ENCODE measurements at places on chromosomes 5 and 9.

DNA sequence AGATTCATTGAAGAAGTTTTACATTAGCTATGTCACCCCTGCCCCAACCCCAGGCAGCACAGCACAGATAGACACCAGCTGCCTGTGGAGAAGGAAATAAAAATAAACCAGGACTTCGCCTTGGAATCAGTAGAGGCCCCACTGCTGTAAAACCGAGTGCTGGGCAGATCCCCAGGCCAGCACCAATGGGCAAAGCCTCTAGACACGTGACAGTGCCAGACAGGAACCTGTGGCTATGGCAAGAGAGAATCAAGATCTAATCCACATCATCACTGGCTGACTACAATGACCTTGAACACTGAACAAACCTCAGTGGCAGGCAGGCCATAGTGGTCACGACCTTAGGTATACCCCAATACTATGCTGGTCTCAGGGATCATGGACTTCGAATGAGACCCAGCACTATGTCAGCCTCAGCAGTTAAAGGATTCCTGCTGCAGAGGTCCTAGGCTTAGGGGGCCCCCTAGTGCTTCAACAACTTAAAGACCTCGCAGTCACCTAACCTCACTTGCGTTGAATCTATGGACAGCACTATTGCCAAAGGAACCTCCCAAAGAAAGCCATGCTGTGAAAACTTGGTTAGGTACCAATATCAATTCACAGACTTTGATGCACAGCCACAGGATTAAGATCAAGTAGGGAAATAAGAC lies 2118.6 kb upstream of the C9orf72 start:
- peak; percentile 2 for DNase-seq

GRCh38 chr9:129481810-129482511 lies 138.9 kb downstream of the C9orf50 start:
- DNase-seq: no peak

- DNase-seq: no peak
These were observed 1.3 kb downstream of the RNF38 start for GRCh38 chr9:36398745-36399144.

DNA sequence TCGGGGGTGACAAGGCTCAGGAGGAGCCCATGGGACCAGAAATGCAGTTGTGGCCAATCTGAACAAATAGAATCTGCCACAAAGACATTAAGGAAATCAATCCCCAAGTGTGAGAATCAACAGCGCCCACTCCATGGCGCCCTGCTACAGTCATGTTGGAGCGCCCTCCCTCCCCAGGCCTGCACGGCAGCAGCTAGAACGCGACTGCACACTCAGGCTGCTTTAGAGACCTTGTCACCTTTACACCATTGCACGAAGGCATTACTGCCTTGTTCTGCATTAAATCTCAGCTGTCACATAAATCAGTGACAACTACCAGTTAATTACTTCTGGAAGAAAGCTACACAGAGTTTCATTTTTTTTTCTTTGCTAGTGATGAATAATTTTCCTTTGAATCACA lies 98.7 kb upstream of the SPIN1 start:
- no peak for DNase-seq

DNA sequence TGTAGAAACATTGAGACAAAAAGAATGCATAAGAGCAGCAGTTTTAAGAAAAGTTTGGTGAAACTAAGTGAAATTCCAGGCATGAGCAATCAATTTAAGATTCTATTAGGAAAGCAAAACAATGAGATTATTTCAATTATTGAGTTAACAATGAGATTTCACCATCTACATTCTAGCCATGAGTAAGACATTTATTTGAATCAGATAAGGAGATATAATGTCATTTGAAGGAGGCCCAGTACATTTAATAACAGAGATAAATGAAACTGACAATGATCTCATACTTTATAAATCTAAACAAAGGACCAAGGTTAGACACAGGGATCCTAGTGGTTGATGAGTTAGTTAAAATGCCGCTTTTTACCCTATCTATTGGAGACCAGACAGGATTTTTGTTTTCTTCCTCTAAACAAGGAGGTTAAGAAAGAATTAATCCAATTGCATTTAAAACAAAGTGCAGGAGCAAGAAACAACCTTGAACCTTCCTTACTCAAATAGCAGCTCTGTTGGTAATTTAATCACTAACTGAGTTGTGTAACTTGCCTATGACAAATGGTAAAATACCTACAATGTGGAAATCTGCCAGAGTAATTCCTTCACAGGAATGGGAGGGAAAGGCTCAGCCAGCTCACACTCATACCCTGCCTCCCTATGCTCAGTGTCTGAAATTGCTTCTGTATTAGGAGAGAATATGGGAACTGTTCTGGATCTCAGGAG lies 103.5 kb upstream of the NR3C1 start:
- peak; percentile 29 for DNase-seq

GRCh38 chr5:96387616-96388015 lies 45.4 kb downstream of the PCSK1 start:
- no peak for DNase-seq

- DNase-seq: no peak
These were observed 162.1 kb upstream of the FST start for GRCh38 chr5:53318303-53318702.

- DNase-seq: no peak
These were observed 36.5 kb downstream of the SHB start for GRCh38 chr9:38032266-38033110.

GRCh38 chr5:6615034-6615815 lies 17.6 kb downstream of the NSUN2 start:
- DNase-seq: no peak

- DNase-seq: no peak
These were observed 38.4 kb upstream of the SMIM23 start for GRCh38 chr5:171747061-171747859.

GRCh38 chr9:114397848-114398605 lies 10.2 kb upstream of the AKNA start:
- DNase-seq: peak; percentile 92

- DNase-seq: no peak
These were observed 25.5 kb downstream of the NUP188 start for GRCh38 chr9:128972956-128973355.

DNA sequence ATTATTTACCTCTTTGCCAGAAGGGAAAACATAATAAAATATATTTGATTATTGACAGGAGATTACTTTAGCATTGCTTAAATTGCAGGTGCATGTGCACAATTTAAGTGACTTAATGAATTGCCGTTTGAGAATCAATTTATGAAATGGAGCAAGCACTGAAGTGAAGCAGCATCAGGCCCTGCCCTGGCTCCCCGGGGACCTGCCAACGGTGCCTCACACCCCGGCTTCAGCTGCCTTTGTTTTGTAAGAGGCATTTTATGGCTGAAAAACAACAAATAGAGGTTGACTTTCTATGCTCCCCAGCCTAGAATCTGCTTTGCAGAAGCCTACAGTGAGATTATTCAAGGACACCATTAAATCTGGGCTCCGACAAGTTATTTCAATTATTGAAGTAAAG lies 359.1 kb upstream of the IRX4 start:
- DNase-seq: no peak

GRCh38 chr5:86232246-86232645 lies 385.5 kb upstream of the COX7C start:
- no peak for DNase-seq

DNA sequence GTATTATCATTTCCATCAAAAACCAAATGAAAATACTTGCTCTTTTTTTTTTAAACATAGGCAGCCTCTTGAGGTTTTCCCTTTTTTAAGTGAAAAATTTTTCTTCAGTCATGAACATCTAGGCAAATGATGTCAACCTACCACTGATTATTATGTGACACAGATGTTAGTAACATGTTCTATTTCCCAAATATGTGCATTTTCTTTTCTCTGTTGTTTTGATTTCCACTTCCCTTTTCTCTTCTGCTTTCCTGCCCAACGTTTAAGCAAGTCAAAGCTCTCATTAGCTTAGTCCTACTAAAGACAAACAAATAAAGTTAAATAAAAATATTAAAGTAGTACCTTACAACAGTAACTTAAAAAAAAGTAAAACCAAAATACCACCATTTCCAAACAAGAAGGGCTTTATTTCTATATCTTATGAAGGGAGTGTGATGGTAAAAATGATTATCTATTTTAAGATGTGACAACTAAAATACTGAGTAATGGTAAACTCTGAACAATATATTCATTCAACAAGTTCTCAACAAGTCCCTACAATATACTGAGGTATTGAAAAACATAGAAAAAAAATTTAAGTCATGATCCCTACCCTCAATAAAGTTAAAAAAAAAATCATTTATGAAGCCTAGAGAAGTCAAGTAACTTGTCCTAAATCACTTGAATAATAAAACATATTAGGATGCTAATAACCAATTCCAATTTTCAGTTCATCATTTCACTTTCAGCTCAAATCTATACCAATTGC lies 9.4 kb downstream of the SLC38A9 start:
- no peak for DNase-seq

GRCh38 chr9:36292641-36293040 lies 34.4 kb upstream of the GNE start:
- no peak for DNase-seq

DNA sequence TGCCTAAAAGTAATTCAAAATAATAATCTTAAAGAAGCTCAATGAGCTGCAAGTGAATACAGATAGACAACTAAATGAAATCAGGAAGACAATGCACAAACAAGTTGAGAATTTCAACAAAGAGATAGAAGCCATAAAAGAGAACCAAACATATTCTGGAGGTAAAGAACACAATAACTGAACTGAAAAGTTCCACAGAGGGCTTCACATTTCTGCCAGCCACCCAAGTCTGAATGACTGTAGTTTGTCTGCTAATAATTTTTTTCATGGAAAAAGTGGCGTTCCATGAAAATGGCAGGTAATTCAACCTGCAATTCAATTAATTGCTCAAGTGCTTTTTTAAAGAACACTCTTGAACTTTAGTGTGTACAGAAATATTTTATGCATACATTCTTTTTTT lies 251.3 kb downstream of the KDM4C start:
- no peak for DNase-seq

- DNase-seq: peak; percentile 33
These were observed 13.6 kb downstream of the OTULINL start for GRCh38 chr5:14595189-14595588.

DNA sequence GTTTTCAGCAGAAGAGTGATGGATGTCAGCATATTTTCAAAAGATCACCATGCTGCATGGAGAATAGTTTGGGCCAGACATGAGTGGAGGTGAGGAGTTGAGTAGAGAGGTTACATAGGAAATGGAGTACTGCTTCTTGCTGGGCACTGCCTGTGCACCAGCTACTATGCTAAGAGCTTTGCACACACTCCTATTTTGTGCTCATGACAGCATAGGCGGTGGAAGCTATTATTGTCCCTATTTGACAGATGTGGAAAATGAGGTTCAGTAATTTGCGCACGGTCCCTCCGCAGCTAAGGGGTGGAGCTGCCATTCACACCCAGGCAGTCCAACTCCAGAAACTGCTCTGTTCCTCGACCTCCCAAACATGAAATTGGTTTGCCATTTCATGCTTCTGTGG lies 67.8 kb downstream of the ENTREP1 start:
- DNase-seq: no peak

DNA sequence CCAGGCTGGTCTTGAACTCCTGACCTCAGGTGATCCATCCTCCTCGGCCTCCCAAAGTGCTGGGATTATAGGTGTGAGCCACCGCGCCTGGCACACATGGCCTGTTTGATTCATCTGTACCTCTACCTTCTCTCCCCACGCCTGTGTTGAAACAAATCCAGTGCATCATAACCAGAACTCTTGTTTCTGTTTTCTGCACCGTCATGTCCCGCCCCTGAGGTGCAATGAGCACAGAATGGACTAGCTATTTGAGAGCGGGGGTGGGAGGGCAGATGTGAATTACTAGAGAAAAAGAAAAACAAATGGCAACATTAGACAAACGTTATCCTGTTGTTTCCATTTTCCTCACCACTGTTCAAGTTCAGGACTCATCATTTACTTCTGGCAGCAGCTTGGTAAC lies 10.7 kb upstream of the FAM193B start:
- no peak for DNase-seq

GRCh38 chr5:39115644-39116343 lies 41.6 kb upstream of the RICTOR start:
- DNase-seq: no peak

DNA sequence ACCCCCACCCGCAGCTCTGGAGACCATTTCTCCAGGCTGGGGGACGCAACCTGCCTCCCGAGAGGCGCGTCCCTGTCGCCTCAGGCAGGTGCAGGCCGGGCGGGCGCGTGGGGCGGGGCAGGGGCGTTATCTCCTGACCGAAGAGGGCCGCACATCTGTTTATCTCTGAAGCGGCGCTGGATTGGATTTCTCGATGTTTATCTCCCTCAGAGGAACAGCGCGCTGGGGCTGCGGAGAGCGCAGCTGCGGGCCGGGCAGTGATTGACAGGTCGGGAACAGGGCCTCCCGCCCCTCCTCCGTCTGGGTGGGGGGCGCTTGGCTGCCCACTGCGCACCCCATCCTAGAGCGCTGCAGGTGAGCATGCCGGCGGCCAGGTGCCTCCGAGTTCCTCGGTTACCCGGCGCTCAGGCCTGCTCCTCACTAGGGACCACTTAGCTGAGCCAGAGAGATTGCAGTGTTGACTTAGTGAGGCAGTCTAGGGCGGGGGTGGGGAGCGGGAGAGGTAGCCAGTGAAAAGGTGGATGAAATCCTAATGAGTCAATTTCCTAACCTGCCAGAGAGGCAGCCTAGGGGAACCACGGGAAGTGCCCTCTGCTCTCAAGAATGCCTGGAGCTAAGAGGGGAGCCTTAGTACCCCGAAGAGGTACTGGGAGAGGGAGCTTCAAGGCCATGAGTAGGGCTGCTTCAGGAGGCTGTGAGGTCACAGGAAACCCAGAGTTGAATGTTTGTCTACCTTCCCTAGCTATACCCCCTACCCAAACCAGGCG lies 39.6 kb upstream of the TIFAB start:
- DNase-seq: no peak

- DNase-seq: no peak
These were observed 11.7 kb downstream of the OLFML2A start for GRCh38 chr9:124788542-124789217.

- no peak for DNase-seq
These were observed 570.6 kb upstream of the CLINT1 start for GRCh38 chr5:158429564-158429963.

- no peak for DNase-seq
These were observed 2.0 kb upstream of the C1QTNF3 start for GRCh38 chr5:34045023-34045422.

DNA sequence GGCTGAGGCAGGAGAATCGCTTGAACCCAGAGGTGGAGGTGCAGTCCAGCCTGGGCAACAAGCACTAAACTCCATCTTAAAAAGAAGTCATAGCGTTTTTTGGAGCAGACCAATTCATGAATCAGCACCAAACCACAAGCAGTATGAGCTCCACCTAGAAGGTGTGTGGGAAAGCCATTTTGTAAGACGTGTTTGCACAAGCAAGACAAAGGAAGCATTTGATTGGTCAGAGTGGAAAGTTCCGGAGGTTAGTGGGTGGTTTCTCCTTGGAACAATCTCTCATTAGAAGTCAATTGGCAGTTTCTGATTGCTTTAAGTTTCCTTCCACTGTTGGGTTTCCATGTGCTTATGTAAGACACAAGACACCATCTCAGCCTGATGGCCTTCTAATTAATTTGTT lies 5.0 kb downstream of the SRD5A1 start:
- peak; percentile 28 for DNase-seq

DNA sequence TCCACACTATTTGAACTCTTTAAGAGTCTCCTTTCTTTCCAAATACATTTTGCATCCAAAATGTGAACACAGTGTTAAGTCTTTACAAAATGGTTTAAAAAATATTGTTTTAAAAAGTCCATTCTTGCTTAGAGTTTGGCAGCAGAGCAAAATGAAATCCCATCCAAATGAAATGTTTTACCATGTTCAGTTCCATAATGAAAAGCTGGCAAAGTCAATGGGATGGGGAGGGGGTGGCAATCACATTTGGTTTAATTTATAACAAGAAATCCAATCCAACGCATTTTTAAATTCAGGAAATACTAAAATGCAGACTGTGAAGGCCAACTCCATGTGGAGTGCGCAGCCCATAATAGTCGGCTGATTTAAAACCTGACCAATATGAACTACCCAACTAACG lies 39.4 kb downstream of the MRPL36 start:
- DNase-seq: no peak

Data from putamen (tissue), 1 donor.